ENCODE measurements at places on chromosomes 1 and 21. TPM values are rescaled to one million over a fixed set of nuclear protein-coding genes. Genes with fewer than 3 reads are reported as not detected.
A peak's percentile ranks its signal among the peaks of the same experiment; 100 is the strongest.

Gene AVPR1B
- total RNA-seq: not detected

- no peaks in the 10 kb centered on the region for H3K27me3 ChIP-seq
- H3K4me3 ChIP-seq: no peak overlapping the region
- DNase-seq: no peak
- H3K36me3 ChIP-seq: no peaks in the 10 kb centered on the region
- no peaks in the 10 kb centered on the region for H3K4me1 ChIP-seq
These were observed 36.6 kb upstream of the PTPRC start for GRCh38 chr1:198601936-198602889.

Gene SLAMF9
- total RNA-seq: not detected

GRCh38 chr1:156760092-156760795 lies 7.1 kb upstream of the PRCC start:
- DNase-seq: no peak
- H3K4me3 ChIP-seq: no peak overlapping the region
- H3K27ac ChIP-seq: no peak overlapping the region
- H3K36me3 ChIP-seq: no peaks in the 10 kb centered on the region

DNA sequence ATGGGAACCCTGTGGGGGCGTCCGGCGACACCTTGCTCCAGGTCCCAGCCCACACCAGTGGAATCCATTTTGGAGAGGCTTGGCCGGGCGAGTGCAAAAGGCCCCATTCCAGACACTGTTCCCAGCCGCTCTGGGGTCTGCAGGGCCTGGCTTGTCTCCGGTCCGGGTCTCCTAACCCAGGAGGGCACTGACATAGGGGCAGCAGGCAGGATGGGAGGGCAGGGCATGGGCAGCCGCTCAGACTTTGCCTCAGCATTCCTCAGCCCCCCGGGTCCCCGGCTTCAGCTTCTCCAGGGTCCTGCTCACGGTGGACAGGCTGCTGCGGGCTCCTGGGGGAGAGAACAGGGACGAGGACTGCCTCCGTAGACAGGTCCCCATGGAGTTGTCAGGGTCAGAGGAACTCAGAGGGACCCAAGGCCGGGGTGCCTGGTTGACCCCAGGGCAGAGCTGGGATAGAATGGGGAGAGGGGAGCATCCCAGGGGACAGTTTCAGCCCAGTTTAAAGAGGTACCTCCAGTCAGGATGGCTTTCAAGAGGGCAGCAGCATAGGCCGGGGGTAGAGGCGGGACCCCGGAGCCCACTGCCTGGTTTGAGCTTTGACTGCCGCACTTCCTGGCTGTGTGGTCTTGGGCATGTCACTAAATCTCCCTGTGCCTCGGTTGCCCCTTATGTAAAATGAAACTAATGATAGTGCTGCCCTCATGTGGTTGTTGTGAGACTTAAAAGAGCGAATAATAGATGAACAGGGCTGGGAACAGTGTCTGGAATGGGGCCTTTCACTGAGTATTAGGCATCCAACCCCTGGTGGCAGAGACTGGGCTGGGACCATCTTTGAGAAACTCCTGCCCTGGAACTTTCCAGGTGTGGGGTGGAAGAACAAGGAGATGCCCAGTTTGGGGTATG lies 3.7 kb downstream of the KNCN start:
- peak; percentile 52 for DNase-seq
- H3K4me1 ChIP-seq: peaks cover 4% of the 10 kb centered on the region
- H3K36me3 ChIP-seq: no peaks in the 10 kb centered on the region
- peaks cover 67% of the 10 kb centered on the region for H3K27me3 ChIP-seq
- H3K27ac ChIP-seq: no peak overlapping the region

DNA sequence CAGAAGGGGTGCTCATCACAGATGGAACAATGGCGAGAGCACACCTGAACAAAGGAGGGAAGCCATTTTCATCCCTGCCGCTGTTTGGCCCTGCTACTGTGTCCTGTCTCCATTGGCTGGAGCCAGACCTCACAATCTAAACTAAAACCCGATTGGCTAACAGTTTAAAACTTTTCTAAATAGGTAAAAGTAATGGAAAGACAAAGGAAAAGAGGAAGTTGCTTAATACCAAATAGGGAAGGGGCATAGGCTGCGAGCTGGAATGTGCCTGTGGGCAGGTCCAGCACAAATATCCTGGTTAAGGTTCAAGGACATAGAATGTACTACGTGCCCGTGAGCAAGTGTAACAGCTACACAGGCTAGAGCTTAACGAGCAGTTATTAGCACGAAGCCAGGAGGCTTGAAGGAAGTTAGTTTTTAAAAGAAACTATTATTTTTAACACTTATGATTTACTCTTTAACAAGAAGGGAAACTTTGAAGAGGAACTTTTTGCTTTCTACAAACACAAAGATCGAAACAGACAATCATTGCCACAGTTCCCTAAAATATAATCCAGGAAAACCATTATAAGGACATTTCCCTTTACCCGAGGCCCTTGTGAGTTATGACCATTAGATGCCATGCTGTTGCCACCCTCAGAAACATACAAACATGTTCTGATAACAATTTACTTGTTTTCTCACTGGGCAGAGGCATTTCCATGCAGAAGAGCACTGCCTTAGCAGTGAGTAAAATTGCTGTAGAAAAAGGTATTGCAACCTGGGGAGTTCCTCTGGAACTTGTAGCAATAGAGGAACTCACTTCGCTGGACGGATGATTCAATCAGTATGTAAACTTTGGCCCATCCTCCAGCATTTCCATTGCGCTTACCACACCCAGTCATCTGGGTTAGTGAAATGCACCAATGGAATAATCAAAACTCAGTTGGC lies 4.8 kb upstream of the PTTG1IP start:
- no peak overlapping the region for H3K4me3 ChIP-seq
- peaks cover 96% of the 10 kb centered on the region for H3K4me1 ChIP-seq
- no peaks in the 10 kb centered on the region for H3K27me3 ChIP-seq
- DNase-seq: peak; percentile 97
- H3K27ac ChIP-seq: peak overlapping the region; percentile 99

- no peak overlapping the region for H3K27ac ChIP-seq
- no peak for DNase-seq
- H3K4me1 ChIP-seq: peaks cover 14% of the 10 kb centered on the region
- peaks cover 1% of the 10 kb centered on the region for H3K27me3 ChIP-seq
These were observed 138.1 kb upstream of the MAGI3 start for GRCh38 chr1:113252166-113252565.

Gene CASQ1
- 0.20 TPM for total RNA-seq

Gene EYA3
- 26.3 TPM for total RNA-seq

Gene LCE1A
- not detected for total RNA-seq

DNA sequence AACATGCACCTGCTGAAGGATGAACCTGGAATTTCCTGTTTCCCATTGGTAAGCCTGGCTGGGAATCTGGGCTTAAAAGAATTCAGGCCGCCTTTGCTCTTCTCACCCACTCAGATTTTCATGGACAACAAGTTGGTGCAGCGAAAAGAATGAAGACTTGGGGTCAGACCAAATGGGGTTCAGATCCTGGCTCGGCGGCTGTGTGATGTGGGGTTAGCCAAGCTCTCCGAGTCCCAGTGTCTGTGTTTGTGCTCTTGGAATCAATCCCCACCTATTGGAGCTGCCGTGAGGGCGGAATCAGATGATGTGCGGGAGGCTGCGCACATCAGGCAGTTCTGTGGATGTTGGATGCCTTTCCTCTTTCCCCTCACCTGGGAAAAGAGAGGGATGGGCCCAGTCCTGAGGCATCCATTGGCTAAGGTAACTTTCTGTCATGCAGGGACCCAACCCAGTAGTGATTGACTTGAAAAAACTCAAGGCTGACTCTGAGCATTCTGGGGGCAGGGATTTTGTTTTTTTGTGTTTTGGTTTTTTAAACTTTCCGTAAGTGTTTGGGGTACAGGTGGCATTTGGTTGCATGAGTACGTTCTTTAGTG lies 228.3 kb downstream of the KAZN start:
- no peak overlapping the region for H3K4me3 ChIP-seq
- H3K36me3 ChIP-seq: no peaks in the 10 kb centered on the region
- no peak for DNase-seq

Gene ARHGEF16
- 20.3 TPM for total RNA-seq

Gene NTRK1
- total RNA-seq: not detected

GRCh38 chr1:235952950-235953615 lies 86.4 kb upstream of the LYST start:
- H3K36me3 ChIP-seq: no peaks in the 10 kb centered on the region
- DNase-seq: no peak
- H3K27ac ChIP-seq: no peak overlapping the region
- peaks cover 18% of the 10 kb centered on the region for H3K4me1 ChIP-seq
- H3K4me3 ChIP-seq: no peak overlapping the region

DNA sequence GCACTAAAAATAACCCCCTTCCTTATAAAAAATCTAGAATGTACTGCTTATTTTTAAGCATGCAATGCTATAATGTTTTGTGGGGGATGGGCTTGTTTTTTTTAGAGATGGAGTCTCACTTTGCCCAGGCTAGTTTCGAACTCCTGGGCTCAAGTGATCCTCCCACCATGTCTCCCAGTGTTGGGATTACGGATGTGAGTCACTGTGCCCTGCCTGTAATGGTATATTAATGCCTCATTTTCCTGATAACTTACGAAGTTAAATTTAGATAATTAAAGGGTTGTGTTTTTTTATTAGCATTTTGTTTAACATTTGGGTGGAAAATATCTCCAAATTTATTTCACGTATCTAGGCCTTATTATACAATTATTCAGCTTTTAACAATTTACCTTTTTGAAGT lies 6.5 kb downstream of the RNF11 start:
- peaks cover 57% of the 10 kb centered on the region for H3K4me1 ChIP-seq
- H3K27me3 ChIP-seq: no peaks in the 10 kb centered on the region
- H3K36me3 ChIP-seq: no peaks in the 10 kb centered on the region
- H3K4me3 ChIP-seq: no peak overlapping the region

GRCh38 chr1:11569551-11569950 lies 84.7 kb downstream of the FBXO2 start:
- no peak overlapping the region for H3K4me3 ChIP-seq
- H3K27me3 ChIP-seq: peaks cover 34% of the 10 kb centered on the region
- H3K36me3 ChIP-seq: no peaks in the 10 kb centered on the region

GRCh38 chr1:92538048-92538412 lies 51.3 kb upstream of the GFI1 start:
- peak overlapping the region; percentile 86 for H3K27ac ChIP-seq
- no peak for DNase-seq
- peaks cover 33% of the 10 kb centered on the region for H3K4me1 ChIP-seq

GRCh38 chr1:19153169-19153568 lies 56.9 kb downstream of the UBR4 start:
- no peak overlapping the region for H3K4me3 ChIP-seq
- no peak for DNase-seq
- peaks cover 77% of the 10 kb centered on the region for H3K36me3 ChIP-seq
- no peaks in the 10 kb centered on the region for H3K27me3 ChIP-seq

DNA sequence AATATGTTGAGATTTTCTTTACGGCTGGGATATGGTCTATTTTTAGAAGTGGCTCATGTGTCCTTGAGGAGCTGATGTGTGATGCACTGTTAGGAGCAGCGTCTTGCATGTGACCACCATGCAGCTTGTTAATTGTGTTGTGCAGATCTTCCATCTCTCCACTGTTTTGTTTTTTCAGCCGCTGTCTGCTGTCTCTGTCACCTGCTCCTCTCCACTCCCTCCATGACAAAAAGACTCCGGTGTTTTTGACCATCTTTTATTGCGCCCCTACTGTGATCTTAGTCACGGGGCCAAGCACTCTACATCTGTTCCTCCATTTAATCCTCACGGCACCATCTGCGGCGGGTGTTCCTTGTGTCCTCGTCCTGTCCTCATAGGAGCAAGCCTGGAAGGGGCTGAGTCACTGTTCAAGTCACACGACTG lies 51.8 kb downstream of the ADARB1 start:
- H3K27me3 ChIP-seq: no peaks in the 10 kb centered on the region
- no peaks in the 10 kb centered on the region for H3K36me3 ChIP-seq
- no peak for DNase-seq
- H3K27ac ChIP-seq: no peak overlapping the region
- H3K4me1 ChIP-seq: peaks cover 17% of the 10 kb centered on the region
- no peak overlapping the region for H3K4me3 ChIP-seq

DNA sequence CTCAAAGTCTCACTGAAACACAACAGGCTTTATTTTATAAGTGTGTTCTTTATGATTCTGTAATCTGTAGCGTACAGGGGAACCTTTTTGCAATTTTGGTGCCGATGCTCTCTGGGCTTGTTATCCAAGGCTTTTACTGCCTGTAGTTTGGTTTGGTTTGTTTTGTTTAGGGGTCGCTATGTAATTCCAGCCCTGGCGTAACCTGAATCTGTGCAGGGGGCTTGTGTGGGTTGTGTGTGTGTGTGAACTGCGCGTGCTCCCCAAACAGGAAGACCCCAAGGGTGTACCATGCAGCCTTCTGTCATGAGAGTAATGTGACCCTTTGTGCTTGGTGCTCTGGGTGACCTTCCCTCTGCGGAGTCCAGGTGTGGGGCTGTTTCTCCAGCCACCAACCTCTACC lies 92.1 kb upstream of the CLDN14 start:
- no peaks in the 10 kb centered on the region for H3K4me1 ChIP-seq
- DNase-seq: no peak
- peaks cover 4% of the 10 kb centered on the region for H3K27me3 ChIP-seq
- no peak overlapping the region for H3K27ac ChIP-seq
- H3K36me3 ChIP-seq: no peaks in the 10 kb centered on the region
- H3K4me3 ChIP-seq: no peak overlapping the region

Gene PARS2
- total RNA-seq: 4.6 TPM

GRCh38 chr1:169009666-169010065 lies 96.8 kb upstream of the ATP1B1 start:
- H3K4me3 ChIP-seq: no peak overlapping the region
- H3K27me3 ChIP-seq: no peaks in the 10 kb centered on the region
- DNase-seq: no peak
- no peak overlapping the region for H3K27ac ChIP-seq
- peaks cover 13% of the 10 kb centered on the region for H3K4me1 ChIP-seq
- H3K36me3 ChIP-seq: no peaks in the 10 kb centered on the region

DNA sequence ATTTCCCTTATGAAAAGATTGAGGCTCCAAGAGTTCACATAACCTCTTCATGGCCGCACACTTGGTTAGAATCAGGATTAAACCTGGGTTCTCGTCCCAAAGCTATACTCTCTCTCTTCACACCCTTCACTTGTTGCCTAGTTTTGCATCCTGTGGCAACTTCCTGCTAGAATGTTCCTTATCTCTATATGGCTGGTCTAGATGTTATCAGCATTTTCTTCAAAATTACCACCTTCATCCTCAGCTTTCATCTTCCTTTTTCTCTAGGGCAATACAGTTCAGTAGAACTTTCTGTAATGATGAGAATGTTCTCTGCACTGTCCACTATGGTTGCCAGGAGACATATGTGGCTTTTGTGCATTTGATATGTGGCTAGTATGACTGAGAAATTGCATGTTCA lies 31.1 kb upstream of the BCAR3 start:
- no peaks in the 10 kb centered on the region for H3K36me3 ChIP-seq
- H3K27me3 ChIP-seq: no peaks in the 10 kb centered on the region
- H3K27ac ChIP-seq: no peak overlapping the region
- no peak overlapping the region for H3K4me3 ChIP-seq

DNA sequence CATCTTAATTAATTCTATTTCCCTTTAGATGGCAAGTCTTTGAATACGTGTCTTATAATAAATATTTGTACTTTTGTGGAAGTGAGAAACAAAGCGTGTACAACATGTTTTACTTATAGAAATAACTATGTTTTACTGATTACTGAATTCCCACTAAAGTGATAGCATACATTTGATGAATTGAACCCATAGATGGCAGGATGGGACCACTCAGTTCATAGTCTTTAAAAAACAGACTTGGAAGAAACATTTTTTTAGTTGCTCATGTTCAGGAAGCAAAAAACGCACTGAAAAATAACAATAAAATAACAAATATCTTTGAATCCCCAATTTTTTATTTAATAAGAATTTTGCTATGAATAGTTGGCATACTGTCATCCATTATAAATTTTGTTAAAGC lies 507.1 kb upstream of the ZRANB2 start:
- no peak for DNase-seq
- H3K4me1 ChIP-seq: no peaks in the 10 kb centered on the region
- H3K36me3 ChIP-seq: no peaks in the 10 kb centered on the region
- H3K4me3 ChIP-seq: no peak overlapping the region
- H3K27ac ChIP-seq: no peak overlapping the region
